ENCODE measurements at places on chromosomes 11 and 22. TPM values are rescaled to one million over a fixed set of nuclear protein-coding genes. Genes with fewer than 3 reads are reported as not detected.

The HPS5 gene
- 196 TPM for total RNA-seq

- no peak for DNase-seq
These were observed 62.4 kb upstream of the NNMT start for GRCh38 chr11:114233755-114234154.

- no peak for DNase-seq
These were observed 20.9 kb upstream of the ATXN10 start for GRCh38 chr22:45650721-45651120.

The PTGDR2 gene
- not detected for total RNA-seq

All from SK-MEL-5 (cell line).